ENCODE measurements at places on chromosomes 12 and 14.

GRCh38 chr14:104726600-104727451 is 2.8 kb downstream of the ADSS1 start:
- DNase-seq = no peak

DNA sequence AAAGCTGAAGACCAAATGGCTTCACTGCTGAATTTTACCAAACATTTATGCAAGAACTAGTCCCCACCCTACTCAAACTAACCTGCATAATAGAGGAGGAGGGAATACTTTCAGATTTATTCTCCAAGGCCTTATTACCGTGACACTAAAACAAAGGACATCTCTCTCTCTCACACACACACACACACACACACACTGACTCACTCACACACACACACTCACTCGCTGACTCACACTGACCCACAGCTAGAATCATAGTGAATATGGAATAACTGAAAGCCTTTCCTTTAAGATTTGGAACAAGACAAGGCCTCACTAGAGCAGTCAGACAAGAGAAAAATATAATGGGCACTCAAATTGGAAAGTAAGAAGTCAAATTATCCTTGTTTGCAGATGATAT is 1014.1 kb downstream of the TMTC2 start:
- no peak for DNase-seq

DNA sequence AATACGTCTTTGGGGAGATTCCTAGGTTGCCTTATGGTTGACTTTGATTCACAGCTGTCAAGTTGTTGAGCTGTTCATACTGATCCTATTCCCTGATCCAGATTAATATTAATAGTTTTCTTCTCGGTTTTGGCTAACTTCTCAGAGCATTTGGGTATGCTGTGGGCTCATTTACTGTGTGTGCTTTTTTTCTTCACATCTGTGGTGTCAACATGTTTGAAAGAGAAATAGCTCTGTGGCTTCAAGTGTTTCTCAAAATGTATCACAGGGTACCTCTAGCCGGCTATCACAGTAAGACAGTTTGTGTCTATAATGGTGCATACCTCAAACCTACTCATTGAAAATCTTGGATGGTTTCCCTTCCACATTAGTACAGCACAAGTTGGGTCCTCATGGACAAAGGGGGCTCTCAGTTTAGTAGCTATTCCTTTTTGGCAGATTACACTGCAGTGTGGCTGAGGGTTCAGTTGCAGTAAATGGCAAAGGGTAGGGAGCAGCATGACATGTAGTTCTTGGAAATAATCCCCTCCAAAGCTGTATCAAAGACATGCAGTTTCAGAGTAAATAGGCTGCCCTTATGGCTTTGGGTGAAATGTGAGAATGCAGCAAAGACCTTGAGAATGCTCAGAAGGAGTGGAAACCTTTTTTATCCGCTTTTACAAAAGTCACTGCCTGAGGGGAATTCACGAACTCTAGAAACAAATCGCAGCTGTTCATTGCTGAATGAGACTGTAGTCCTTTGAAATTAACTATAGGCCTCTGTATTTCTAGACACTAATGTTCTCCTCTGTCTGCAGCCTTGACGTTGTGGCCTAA is 102.4 kb upstream of the ATF1 start:
- no peak for DNase-seq

DNA sequence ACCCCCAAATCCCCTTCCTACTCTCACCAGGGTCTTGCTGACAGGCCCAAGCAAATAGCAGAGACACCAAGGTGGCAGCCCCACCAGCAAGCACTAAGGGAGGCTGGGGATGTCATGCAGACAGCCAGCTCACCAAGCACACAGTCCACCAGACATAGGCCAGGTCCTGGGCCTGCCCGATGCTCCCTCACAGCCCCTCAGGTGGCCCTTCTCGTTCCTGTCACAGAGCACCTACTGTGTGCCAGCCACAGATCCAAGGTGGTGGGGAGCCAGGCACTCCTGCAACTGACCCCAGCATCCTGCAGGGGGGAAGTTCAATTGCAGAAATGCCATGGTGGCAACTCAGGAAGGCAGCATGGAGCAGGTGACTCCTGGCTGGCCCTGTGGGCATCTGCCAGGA is 60.5 kb upstream of the PNMA1 start:
- no peak for DNase-seq

- DNase-seq = no peak
Observed at GRCh38 chr12:57455374-57456144, 452 bp downstream of the INHBE start.

DNA sequence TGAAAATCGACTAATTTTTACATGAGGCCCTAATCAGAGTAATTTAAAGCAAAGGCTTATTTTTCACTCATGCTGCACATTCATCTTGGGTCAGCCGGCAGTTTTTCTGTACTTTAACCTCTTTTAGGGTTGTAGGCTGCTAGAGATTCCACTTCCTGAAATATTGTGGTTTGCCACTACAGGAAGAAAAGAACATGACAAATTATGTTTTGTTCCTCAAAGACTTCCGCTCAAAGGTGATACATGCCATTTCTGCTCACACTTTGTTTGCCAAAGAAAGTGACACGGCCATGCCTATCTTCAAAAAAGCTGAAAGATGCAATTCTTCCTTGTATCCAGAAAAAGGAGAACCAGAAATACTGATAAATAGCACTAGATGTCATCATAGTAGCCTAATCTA is 183.4 kb upstream of the PPFIA2 start:
- DNase-seq = no peak

DNA sequence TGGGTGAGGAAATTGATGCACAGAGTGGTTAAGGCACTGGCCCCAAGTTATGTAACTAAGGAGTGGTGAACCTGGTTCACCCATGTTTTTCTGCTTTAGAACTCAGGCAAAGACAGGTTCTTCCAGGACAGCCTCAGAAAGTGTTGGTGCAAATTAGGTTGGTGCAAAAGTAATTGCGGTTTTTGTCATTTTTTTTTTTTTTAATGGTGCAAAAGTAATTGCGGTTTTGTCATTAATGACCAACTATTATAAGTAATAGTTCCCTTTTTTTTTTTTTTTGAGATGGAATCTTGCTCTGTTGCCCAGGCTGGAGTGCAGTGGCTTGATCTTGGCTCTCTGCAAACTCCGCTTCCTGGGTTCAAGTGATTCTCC is 5.2 kb upstream of the SSH1 start:
- no peak for DNase-seq

DNA sequence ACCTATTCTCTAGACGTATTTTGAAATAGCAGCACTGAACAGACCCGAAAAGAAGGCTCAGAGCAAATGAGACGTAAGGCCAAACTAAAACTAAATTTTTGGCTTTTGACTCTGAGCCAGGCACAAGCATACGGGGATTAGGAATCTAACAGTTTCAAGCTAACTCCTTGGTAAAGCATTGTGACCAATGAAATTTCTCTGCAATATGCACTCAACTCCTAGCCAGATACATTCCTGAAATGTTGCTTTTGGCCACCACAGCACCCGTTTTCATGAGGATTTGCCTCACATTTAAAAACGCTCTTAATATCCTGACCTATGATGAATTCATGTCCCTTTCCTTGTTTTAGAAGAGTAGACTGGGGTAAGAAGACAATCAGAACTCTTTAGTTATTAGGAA is 53.1 kb upstream of the NPFF start:
- DNase-seq = no peak

GRCh38 chr12:55938826-55939501 is 8.0 kb downstream of the DGKA start:
- no peak for DNase-seq

- DNase-seq = no peak
Observed at GRCh38 chr14:55739967-55740648, 160.1 kb downstream of the KTN1 start.

All from stimulated activated CD4-positive, alpha-beta T cell treated with anti-CD3 and anti-CD28 coated beads, Interleukin-15, amount 100 ng/mL, for 1 hour (primary cell).